ENCODE measurements at places on chromosomes 16 and 17.
A peak's percentile ranks its signal among the peaks of the same experiment; 100 is the strongest.

DNA sequence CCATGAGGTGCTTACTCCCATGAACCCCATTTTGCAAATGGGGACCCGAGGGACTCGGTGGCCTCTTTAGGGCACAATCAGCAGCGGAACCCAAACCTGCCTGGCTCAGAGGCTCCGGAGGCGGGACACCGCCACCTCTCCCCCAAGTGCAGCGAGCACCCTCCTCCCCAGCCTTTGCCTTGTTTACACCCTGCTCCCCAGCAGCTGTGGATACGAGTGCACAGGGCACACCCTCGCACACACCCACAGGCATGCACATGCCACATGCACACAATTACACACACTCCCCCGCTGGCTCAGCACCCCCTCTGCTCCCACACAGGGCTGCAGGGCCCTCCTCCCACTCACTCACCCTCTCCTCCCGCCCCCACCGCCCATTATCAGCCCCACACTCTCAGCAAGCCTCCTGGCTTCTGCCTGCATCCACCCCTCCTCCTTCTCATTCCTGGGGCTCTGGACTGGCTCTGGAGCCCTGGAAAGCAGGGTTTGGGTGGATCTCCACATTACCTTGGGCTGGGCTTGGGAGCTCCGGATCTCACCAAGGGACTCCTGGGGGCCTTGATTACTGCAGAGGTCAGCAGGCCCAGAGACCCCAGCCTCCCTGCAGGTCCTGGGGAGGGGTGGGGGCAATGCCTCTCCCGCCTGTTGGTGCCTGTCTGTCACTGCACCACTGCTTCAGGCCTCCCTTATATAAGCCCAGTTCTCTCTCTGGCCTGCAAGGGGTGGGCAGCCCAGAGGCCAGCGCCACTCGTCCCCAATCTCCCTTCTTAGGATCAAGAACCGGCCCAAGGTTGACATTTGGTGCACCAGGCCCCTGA is 6.4 kb downstream of the PDK2 start:
- DNase-seq = no peak

GRCh38 chr17:39937447-39937846 is 9.9 kb downstream of the LRRC3C start:
- no peak for DNase-seq

GRCh38 chr17:76326306-76326705 is 18.2 kb upstream of the QRICH2 start:
- no peak for DNase-seq

GRCh38 chr16:57372372-57373116 is at the start of gene CX3CL1:
CX3CL1 (plus strand) TSS chr16:57372490; CDS start chr16:57372569, 79 bp downstream.
- DNase-seq = no peak

- peak; percentile 21 for DNase-seq
Observed at GRCh38 chr16:53094013-53094630, 39.3 kb downstream of the CHD9 start.

DNA sequence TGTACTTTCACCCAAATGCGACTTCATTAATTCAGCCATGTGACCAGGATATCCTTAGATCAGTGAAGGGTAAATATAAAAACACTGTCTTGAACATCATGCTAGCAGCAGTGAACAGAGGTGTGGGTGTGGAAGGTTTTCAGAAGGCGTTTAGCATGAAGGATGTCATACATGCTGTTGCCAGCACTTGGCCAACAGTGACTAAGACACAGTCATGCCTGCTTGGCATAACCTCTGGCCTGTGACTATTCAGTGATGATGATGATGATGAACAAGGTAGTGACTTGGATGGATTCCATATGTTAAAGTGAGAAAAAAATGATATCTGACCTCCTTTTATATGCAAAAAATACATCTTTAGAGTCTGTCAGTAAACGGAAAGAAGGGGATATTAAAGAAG is 97.9 kb downstream of the MAP2K4 start:
- no peak for DNase-seq

DNA sequence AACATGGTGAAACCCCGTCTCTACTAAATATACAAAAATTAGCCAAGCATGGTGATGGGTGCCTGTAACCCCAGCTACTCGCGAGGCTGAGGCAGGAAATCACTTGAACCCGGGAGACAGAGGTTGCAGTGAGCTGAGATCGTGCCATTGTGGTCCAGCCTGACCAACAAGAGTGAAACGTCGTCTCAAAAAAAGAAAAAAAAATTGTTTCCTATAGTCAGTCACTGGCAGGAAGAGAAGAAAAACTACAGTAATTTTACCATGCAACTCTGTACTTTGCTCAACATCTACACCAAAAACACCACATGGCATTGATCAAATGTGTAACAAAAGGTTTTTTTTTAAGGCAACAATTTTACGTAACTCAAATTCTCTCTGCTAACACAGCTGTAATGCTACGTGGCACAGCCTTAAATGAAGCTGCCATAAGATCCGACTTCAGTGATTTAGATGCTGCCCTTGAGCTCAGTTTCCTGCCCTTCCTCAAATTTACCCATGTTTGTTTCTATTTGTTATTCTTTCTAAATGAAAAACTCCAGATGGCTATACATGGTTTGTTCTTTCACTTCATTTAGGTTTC is 40.2 kb downstream of the CNOT1 start:
- no peak for DNase-seq

GRCh38 chr16:3242709-3243108 is 7.8 kb upstream of the ZNF200 start:
- no peak for DNase-seq

DNA sequence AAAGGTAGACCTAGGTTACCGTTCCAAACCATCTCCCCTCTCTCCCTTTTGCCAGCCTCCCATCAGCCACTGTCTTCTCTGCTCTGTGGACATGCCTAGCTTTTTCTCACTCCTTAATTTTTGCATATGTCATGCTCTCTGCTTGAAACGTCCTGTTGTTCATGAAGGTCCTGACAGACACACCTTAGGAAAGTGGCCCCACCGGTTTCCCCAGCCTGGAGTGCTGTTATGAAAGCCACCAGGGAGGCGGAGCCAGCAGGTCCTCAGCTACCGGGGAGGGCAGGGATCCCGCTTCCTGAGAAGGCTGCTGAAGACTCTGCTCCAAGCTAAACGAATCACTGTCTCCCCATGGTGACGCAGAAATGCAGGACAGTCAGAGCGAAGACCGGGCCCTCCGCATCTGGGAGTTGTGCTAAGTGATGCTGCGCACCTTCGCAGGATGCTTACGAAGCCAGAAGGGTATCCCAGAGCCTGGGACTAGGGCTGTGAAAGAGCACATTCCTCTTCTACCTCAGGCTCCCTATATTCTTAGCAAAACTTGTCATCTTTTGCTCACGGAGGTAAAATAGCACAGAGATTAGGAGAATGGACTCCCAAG is 2.3 kb upstream of the SLC16A11 start:
- no peak for DNase-seq

GRCh38 chr17:7113273-7114071 is 1.1 kb downstream of the ASGR2 start:
- DNase-seq = no peak

DNA sequence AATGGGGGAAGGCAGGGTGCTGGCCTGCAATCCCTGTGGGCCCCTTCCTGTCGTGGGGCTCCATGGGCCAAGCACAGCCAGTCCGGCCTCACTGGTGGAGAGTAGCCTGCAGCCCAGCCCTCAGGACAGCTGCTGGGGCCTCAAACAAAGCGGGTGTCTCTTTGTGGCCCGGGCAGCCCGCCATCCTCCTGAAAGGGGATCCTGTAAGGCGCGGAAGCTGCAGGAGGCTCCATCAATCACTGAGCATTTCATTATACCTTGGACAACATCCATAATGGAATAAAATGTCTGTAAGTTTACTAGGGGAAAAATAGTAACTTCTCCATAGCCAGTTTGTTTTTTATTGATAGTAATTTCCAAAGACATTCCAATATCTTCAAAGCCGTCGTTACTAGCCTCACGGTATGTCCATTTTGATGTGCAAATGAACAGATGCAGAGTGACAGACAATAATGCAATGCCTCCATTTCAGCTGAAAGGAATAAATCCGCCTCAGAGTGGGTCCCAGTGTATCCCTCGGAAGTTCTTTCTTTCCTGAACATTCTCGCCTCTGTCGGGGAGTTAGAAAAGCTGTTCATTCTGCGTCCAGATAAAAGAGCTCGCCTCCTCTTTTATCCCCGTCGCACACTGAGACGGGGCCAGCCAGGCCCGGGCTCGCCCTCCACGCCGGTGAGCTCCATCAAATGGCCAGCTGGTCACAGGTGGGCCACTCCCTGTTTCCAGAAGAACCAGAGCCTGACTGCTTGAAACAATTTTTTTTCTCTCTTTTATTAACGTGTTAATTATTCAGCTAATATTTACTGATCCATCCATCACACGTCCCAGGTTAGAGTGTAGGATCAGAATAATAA is 14.4 kb downstream of the WSCD1 start:
- DNase-seq = no peak

GRCh38 chr16:71338193-71338592 is 20.3 kb upstream of the CALB2 start:
- no peak for DNase-seq

DNA sequence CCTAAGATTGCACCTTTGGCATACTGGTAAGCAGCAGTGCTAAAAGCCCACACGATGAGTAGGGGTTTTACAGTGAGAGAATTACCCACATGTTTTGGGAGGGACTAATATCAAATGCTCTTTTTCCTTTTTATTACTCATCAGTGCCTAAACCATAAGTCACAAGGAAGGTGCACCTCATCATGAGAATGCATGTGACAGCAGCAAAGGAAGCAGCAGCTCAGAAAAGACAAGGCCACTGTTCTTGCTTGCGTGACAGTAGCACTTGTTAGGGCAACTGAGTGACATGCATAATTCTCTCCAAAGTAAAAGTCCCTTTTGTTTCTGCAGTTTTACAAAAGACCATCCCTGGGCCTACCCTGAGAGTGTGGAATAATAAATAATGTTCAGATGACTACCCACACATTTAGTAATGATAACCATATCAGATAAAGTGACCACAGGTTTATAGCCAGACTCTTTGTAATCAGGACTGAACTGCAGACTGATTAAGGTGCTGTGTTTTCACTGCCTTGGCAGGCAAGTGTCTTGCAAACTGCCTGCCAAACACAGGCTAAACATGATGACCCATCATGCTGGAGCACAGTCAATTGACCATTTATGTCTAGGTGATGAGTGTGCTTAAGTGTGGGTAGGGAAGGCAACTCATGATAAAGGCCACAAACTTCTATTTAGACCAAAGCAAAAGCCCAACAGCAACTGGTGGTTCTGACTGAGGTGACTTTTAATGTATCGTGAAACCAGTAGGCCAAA is 1751.4 kb downstream of the TP53TG3F start:
- DNase-seq = no peak

- no peak for DNase-seq
Observed at GRCh38 chr17:149897-150584, 12.7 kb downstream of the SCGB1C2 start.

GRCh38 chr17:63768433-63768832 is 5.0 kb downstream of the CCDC47 start:
- no peak for DNase-seq

DNA sequence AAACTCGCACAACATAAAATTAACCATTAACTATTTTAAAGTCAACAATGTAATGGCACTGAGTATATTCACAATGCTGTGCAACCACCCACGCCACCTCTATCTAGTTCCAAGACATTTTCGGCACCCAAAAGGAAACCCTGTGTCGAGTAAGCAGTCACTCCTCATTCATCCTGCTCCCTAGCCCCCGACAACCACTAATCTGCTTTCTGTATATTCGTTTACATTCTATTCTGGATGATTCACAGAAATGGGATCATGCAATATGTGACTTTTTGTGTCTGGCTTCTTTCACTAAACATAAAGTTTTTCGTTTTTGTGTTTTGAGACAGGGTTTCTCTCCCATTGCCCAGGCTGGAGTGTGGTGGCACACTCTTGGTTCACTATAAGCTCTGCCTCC is 42.2 kb upstream of the HAPSTR1 start:
- no peak for DNase-seq

- DNase-seq = no peak
Observed at GRCh38 chr16:27920391-27920891, 143.1 kb downstream of the GSG1L start.

- no peak for DNase-seq
Observed at GRCh38 chr17:76382803-76383545, 1.4 kb upstream of the SPHK1 start.

GRCh38 chr17:2123375-2124251 is 68.7 kb downstream of the HIC1 start:
- no peak for DNase-seq

DNA sequence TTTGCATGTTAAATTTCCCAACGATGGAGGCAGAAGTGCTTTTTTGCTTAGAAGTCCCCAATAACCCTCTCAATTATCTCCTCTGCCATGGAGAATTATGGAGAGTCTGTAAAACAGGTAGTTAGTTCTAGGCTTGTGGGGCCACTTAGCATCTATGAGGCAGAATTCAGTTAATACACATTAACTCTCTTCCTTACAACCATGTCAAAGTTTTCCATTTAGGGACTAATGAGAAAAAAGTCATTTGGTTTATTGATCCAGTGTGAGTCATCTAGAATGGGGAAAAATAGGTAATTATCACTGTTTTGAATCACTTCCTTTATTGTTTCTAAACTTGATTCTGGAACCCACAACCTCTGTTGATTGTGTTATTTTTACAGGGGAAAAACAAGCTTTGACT is 229.1 kb upstream of the COX10 start:
- DNase-seq = no peak

- no peak for DNase-seq
Observed at GRCh38 chr16:80002261-80002660, 401.7 kb upstream of the MAF start.

DNA sequence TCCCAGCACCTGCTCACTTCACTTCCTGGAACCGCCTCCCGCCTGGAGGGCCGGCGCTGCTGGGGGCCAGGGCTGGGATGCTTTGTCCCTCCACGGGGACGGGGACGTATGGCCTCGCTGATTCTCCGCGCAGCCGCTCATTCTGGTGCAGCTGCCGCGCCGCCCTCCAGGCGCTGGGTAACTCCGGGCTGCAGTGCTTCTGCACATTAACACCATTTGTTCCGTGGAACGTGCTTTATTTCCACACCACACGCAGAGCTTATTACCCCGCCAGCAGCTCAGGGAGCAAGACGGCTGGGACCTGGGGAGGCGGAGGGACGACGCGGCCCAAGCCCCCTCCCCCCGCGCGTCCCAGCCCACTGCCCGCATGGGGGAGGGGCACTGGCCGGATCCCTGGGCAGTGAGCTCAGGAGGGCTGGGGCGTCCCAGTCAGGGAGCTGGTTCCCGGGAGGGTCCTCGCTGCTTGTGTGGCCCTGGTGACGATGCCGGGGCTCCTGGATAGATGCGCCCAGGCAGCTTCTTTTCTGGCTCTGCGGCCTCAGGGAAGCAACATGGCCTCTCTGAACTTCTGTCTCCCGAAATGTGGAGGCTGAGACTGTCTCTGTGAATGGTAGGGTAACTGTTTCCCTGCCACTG is 45.4 kb upstream of the ACSF3 start:
- no peak for DNase-seq

All from Jurkat, Clone E6-1 (cell line).